ENCODE measurements at places on chromosomes 6 and 20.

DNA sequence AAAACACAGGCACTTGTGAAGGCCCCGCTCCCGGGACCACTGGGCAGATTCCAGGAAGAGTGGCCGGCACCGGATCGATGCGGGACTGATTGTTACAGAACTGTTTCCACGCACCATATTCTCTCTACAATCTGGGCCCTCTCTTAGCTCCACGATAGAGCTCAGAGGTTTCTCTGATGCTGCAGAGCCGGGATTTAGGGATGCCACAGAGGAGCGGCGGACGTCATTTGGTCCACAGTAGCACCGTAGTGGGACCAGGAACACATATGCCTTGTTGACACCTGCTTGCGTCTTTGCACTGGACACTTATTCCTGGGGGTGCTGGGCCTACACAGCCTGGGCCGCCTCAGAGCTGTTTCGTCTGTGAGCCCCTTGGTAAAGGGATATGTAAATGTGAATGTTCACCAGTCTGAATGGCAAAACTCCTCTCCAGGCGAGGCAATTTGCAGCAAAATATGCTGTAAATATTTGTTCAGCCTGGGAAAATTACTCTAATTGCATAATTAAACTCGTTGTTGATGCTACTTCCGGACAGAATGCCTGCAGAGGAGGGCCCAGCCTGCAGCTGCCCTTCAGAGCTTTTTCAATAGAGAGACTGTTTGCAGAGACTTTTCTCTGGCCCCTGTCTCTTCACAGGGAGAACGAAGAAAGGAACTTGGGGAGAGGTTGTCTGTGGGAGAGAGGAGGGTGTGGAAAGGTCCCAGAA, 9.4 kb downstream of the PCK1 start:
- no peak for DNase-seq

DNA sequence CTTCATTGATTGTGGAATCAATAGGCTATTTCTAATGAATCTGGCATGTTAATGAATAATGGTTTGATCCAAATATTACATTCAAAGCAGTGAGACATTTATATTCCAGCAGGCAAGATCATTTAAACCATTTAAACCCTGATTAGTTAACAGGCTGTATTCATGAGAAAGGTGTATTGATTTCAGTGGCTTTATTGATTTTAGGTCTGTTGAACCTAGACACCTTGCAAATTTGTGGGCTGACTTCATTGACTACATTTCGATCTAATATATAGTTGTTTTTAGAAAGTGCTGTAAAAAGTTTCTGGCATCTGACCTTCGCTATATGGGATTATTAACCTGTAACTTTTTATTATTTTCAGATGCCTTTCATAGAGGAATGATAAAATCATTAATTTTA, 900.1 kb upstream of the CITED2 start:
- no peak for DNase-seq

GRCh38 chr6:84072442-84072997, 38.9 kb downstream of the MRAP2 start:
- DNase-seq, result no peak

GRCh38 chr6:115838763-115839401, 221.8 kb downstream of the FRK start:
- peak; percentile 38 for DNase-seq

- no peak for DNase-seq
Observed at GRCh38 chr6:163147994-163148393, 266.5 kb upstream of the QKI start.

- DNase-seq, result no peak
Observed at GRCh38 chr20:13554706-13555105, 84.0 kb downstream of the TASP1 start.

All from neural progenitor cell (in vitro differentiated cells).